Right kidney (tissue), 9 donors: ENCODE measurements at places on chromosomes 2 and 18.

GRCh38 chr2:38108907-38109731 is 33.2 kb upstream of the CYP1B1 start:
- DNase-seq: peak; percentile 59

GRCh38 chr2:46942891-46943626 is 27.5 kb upstream of the MCFD2 start:
- DNase-seq: no peak

- no peak for DNase-seq
Observed at GRCh38 chr18:9673296-9674251, 34.5 kb upstream of the RAB31 start.

DNA sequence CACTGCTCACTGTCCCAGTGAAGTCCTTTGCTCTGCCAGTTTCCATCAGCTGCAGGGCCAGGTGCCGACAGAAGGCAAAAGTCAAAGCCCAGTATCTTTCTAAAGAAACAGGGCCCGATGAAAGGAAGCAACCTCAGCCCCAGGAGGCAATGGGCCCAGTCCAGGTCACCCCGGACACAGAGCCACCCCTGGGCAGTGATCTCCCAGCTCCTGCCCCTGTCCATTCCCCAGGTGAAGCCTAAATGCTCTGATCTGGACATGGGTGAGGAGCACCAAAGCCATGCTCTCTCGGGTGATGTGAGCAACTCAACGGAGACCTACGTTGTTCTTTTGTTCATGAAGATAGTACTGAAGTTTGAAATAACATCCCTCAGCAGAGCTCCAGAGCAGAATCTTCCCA is 61.6 kb downstream of the HDAC4 start:
- no peak for DNase-seq
